ENCODE measurements at places on chromosomes 12 and 14.

DNA sequence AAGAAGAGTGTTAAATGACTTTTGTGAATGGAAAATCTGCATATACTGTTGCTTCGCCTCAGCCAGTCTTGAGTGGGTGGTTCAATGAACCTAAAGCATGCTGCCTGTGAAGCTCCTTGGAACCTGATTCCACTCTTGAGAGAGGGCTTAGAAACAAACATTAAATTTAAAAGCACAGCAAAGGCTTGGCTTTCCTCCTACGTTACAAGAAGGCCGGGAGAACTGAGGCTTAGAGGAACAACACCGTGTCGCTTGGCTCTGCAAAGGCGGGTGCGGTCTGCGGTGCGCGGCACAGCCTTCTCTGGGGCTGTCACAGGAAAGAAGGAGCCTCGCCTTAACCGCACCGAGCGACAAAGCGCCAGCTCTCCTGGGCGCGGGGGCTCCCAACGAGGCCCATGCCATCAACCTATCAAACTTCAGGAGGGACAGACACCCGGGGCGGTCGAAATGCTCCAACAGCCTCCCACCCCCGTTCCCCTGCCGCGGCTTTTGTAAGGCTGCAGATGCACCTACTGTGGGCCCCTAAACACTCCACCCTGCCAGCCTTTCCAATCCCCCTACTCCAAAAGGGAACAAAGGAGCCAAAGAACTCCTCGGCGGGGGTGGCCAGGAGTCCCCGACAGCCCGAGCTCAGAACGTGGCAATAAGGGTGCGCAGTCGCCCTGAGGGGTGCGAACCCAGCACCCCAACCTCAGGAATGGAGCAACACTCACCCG, 729 bp downstream of the OSBPL8 start:
- DNase-seq = peak; percentile 33

- peak; percentile 40 for DNase-seq
Measured at GRCh38 chr12:95623554-95624170, 72.4 kb upstream of the USP44 start.

DNA sequence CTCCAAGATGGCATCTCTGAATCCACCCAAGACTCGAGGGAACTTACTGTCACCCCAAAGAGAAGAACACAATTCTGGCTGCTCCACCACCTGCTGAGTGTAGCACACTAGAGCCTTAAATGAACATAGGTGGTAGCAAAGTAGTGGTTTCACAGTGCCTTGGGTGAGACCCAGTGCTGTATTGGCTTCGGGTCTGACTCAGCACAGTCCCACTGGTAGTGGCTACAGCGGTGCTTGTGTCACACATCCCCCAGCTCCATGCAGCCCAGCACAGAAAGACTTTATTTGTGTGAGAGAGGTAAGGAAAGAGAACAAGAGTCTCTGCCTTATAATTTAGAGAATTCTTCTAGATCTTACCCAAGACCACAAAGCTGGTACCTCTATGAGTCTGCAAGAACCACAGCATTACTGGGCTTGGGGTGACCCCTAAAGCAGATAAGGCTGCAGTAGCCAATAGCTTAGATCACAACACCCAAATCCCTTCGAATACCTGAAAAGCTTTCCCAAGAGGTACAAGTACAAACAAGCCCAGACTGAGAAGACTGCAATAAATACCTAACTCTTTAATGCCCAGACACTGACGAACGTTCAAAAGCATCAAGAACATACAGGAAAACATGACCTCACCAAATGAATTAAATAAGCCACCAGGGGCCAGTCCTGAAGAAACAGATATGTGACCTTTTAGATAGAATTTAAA, 83.3 kb upstream of the SLC38A4 start:
- no peak for DNase-seq

GRCh38 chr14:50417853-50418252, 21.2 kb upstream of the CDKL1 start:
- DNase-seq = no peak

DNA sequence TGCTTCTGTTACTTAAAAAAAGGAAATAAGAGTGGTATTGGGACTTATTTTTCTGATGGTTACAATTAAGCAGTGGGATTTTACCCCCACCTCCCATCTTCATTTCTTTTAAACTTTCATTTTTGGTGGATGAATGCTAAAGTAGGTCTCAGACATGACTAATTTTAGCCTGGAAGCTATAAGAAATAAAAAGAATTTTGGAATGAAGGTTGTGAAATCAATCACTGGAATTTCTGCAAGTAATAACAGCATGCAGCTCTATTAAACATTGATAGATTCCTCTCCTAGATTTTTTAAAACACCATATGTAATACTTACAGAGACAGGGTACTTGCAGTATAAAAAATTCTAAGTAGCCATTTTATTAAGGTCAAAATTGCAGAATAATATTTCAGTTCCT, 164.2 kb upstream of the CLEC14A start:
- DNase-seq = no peak

DNA sequence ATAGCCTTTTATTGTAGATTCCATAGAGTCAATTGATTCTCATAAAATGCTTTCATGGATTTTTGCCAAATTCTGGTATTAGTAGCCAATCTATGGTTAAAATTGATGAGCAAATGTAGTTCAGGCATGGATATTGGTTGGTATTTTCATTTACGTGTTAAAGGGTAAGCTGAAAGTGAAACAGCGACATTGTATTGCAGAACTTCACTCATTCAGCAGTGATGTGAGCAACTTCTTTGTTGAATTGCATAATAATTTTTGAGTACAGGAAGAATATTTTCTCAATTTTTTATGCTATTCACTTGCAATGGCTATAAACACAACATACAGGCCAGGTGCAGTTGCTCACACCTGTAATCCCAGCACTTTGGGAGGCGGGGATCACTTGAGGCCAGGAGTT, 24.2 kb upstream of the FAM222A start:
- no peak for DNase-seq

- DNase-seq = no peak
Measured at GRCh38 chr12:4041187-4041885, 168.1 kb upstream of the PARP11 start.

- DNase-seq = no peak
Measured at GRCh38 chr12:20105943-20106342, 262.4 kb upstream of the PDE3A start.

GRCh38 chr12:126685636-126686035, 1581.3 kb upstream of the TMEM132C start:
- DNase-seq = no peak

DNA sequence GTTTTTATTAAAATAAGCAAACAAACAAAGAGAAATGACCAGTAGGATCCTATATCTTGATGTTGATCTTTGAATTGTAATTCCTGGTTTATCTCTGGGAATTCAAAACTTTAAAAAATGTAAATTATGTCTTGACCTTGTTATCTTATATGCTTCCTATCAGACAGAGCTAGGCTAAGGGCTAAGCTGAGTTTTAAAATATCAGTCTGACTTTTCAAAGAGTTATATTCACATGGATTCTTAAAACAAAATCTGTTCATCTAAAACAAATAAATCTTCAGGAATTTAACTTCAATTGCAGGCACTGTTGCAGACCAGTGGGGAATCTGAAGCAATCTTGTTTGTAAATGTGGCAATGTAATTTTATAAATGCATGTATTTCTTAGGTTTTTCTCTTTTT, 1144.1 kb downstream of the LRFN5 start:
- DNase-seq = no peak

DNA sequence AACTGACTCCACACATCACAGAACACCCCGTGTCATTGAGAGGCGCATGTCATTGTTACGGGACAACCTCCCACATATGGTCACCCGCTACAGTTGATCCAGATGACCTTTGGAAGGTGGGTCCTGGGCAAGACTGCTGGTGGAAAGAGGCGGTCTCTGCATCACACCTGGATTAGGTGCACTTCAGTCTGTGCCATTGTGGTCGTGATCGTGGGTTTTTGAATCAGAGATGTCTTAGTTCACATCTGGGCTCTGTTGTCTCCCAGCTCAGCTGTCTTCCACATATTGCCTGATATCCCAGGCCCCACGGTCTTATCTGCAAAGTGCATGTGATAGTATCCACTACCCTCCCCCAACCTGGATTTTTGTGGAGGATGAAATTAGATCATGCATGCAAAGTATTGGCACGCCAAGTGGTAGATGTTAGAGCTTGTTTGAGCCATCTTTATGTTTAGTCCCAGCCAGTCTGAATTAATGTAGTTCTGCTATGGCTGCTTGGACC, 208.7 kb upstream of the FOXN3 start:
- no peak for DNase-seq

DNA sequence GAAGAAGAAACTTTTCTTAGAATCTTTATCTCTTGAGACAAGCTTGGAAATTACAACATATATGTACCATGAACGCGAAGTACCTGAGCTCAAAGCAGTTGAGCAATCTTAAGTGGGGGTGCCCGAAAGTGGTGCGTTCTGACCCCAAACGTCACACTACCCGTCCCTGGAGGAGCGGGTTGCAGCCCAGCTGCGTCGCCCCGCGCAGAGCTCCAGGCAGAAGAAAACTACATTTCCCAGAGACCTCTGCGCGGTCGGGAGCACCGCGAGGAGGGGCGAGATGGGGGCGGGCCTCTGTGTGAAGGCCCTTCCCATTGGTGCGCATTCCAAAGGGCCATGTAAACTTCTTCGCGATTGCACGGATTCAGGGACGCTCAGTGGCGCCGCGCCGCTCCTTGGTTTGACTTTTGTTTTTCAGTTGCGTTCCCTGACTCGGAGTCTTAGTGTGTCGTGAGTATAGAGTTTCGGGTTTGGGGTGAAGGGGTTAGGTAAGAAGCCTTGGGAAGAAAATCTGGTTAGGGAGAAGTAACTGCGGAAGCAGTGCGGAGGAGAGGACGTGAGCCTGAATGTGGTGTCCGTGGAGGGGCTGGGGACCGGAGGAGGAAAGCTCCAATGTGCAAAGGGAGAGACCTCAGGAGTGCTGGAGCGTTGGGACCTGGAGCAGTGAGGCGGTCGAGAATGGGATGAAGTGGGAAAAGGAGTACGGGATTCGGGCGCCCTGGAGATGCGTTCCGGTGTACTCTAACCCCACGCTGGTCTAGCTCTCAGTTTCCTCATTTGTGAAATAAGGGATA, at the start of gene CCDC77:
TSS of gene CCDC77 (plus strand) at position 410 of the 794 bp plus-strand sequence. CDS start 7,740 bp downstream, outside the sequence.
- peak; percentile 21 for DNase-seq

DNA sequence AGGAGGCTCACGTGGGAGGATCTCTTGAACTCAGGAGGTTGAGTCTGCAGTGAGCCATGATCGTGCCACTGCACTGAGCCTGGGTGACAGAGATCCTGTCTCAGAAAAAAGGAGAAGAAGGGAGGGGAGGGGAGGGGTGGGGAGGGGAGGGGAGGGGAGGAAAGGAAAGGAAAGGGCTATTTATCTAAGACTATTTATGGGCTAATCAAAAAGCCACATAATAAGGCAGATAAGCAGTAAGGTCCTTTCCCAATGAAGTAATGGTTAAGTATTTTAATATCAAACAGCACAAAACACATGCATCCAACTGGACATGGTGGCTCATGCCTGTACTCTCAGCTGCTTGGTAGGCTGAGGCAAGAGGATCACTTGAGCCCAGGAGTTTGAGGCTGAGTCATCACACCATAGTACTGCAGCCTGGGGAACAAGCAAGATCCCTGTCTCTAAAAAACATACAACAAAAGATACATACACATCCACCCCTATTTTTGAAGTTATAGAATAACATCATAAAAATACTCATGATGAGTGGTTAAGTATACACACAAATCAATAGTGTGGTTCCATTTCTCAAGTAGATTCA, 9.7 kb downstream of the PAWR start:
- no peak for DNase-seq

DNA sequence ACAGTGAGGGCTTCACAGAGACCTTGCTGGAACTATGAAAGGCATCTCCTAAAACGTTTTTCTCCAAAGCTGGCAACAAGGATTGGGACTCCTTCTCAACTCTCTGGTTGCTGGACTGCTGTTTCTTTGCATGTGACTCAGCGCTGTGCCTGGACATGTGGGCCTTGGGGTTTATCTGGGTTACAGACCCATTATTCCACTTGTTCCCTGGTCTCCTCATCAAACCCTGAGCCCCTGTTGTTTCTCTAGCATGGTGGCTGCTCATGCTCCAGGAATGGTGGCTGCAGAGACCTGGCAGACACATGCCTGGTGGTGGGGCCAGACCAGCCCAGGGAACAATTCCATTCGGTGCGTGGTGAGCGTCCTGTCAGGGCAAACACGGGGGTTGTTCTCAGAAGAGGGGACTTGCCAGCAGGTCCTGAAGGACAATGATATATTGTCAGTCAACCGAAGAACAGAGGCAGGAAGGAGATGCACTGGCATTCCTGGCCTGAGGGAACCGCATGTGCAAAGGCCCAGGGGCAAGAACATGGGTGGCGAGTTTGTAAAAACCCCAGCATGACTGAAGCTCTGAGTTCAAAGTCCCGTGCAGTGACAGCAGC, 320.1 kb upstream of the RTL1 start:
- DNase-seq = no peak

- DNase-seq = no peak
Measured at GRCh38 chr12:2323532-2324255, 270.9 kb downstream of the CACNA1C start.

DNA sequence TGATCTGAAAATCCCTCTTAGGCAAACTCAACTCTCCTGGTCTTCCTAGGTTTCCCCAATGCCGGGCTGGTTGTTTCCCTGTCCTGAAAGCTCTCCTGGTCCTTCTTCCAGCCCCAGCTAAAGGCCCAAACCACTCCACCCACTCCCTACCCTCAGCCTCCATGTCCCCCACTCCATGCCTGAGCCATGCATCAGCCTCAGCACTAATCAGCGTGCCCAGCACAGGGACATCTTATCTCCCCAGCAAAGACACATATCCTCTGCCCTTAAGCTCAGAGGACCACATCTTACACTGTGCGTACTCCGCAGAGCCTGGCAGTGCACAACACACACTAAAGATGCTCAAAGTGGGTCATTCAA, 25.9 kb downstream of the ACTN1 start:
- no peak for DNase-seq

DNA sequence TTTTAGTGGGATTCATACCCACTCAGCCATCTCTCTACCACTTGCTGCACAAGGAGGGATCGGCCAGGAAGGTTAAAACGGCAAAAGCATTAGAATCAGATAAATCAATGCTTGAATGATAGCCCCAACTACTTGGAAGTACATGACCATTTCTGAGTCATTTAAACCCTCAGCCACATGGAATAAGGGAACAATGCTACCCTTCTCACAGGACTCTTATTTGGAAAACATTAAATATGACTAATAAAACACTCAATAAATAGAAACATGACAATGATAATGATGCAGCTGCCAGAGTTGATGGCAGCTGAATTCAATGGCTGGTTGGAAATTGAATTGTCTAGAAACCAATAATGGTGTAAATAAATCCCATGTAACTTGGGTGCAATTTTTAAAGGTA, 165.4 kb downstream of the FLRT2 start:
- DNase-seq = no peak
